Transverse colon (tissue), 4 donors: ENCODE measurements at places on chromosomes 1 and 21. TPM values are rescaled to one million over a fixed set of nuclear protein-coding genes. Genes with fewer than 3 reads are reported as not detected.
A peak's percentile ranks its signal among the peaks of the same experiment; 100 is the strongest.

The AMY1C gene
- not detected for total RNA-seq

- DNase-seq: no peak
- no peaks in the 10 kb centered on the region for H3K4me1 ChIP-seq
- peaks cover 6% of the 10 kb centered on the region for H3K27me3 ChIP-seq
- no peak overlapping the region for H3K4me3 ChIP-seq
- no peaks in the 10 kb centered on the region for H3K36me3 ChIP-seq
Measured at GRCh38 chr1:226491093-226491850, 57.3 kb upstream of the STUM start.

The RNF223 gene
- 6.8 TPM for total RNA-seq

DNA sequence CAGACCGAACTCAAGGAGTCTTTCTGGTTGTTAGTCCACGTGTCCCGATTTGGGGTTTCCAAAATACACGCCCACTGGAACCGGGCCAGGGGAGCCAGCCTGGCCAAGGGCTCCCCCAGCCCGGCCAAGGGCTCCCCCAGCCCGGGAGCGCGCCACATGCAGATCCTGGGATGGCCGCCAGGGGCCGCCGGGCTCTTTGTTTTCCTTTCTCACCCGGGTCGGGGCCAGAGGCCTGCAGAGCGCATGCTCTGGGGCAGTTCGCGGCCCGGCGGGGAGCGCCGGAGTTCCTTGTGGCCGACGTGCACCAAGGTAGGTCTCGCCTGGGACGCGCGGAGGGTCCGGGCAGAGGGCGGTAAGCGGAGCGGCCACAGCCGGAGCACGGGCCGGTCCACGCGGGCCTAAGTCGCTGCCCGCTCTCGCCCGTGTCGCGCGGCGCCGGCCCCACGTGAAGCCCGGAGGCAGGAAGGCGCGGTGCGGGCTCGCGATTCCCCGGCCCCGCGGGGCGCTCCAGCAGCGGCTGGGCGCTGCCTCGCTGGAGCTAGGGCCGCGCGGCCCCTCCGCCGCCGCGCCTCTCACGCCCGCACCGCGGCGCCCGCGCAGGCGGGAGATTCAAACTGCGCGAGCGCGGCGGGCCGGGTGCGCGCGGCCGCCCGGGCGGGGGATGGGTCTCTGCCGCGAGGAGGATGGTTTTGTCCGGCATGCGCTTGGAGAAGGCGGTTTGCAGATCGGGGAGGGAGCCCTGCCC is 12.3 kb downstream of the RCC1 start:
- H3K4me1 ChIP-seq: peaks cover 16% of the 10 kb centered on the region
- H3K36me3 ChIP-seq: peaks cover 6% of the 10 kb centered on the region
- H3K27ac ChIP-seq: peak overlapping the region; percentile 87
- H3K27me3 ChIP-seq: no peaks in the 10 kb centered on the region
- DNase-seq: peak; percentile 91

- H3K27ac ChIP-seq: no peak overlapping the region
- H3K4me1 ChIP-seq: no peaks in the 10 kb centered on the region
Measured at GRCh38 chr1:116432655-116433265, 59.7 kb downstream of the ATP1A1 start.

DNA sequence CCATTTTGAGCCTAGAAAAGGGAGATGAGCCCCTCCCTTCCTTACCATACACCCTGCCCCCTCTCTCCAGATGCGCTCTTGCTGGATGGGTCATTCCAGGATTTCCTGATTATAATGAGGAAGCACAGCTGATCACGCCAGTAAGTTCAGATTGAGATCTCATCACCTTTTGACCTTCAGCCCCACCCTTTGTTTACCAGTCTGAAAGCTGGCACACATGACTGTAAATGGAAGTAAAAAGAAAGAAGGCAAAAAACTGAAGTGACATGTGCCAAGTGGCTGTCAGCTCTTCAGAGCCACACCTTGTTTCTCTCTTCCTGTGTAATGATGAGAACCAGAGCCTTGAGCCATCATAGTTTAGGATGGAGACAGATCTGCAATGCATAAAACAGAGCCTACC is 27.9 kb downstream of the S1PR1 start:
- peaks cover 41% of the 10 kb centered on the region for H3K4me1 ChIP-seq
- no peaks in the 10 kb centered on the region for H3K36me3 ChIP-seq
- H3K27me3 ChIP-seq: no peaks in the 10 kb centered on the region
- DNase-seq: peak; percentile 16
- no peak overlapping the region for H3K27ac ChIP-seq
- H3K4me3 ChIP-seq: no peak overlapping the region

- no peak overlapping the region for H3K4me3 ChIP-seq
- no peak for DNase-seq
- no peak overlapping the region for H3K27ac ChIP-seq
- H3K27me3 ChIP-seq: peaks cover 52% of the 10 kb centered on the region
- H3K4me1 ChIP-seq: no peaks in the 10 kb centered on the region
Measured at GRCh38 chr1:20398744-20399143, 87.3 kb downstream of the CAMK2N1 start.

GRCh38 chr1:160971618-160972056 is 17.0 kb upstream of the ITLN2 start:
- H3K4me1 ChIP-seq: no peaks in the 10 kb centered on the region
- H3K36me3 ChIP-seq: no peaks in the 10 kb centered on the region
- no peak overlapping the region for H3K4me3 ChIP-seq
- no peak for DNase-seq
- no peak overlapping the region for H3K27ac ChIP-seq
- H3K27me3 ChIP-seq: peaks cover 10% of the 10 kb centered on the region

The RUNX1 gene
- total RNA-seq: 60.1 TPM

The CLDN17 gene
- total RNA-seq: 3.0 TPM

- H3K27ac ChIP-seq: no peak overlapping the region
- H3K4me3 ChIP-seq: no peak overlapping the region
- H3K27me3 ChIP-seq: no peaks in the 10 kb centered on the region
- H3K36me3 ChIP-seq: no peaks in the 10 kb centered on the region
Measured at GRCh38 chr1:63034256-63034655, 250.3 kb downstream of the ATG4C start.

The FAM72D gene
- total RNA-seq: not detected

GRCh38 chr1:157734321-157734720 is 33.8 kb upstream of the FCRL3 start:
- DNase-seq: no peak
- no peaks in the 10 kb centered on the region for H3K36me3 ChIP-seq
- H3K4me3 ChIP-seq: no peak overlapping the region
- no peaks in the 10 kb centered on the region for H3K4me1 ChIP-seq
- no peak overlapping the region for H3K27ac ChIP-seq
- no peaks in the 10 kb centered on the region for H3K27me3 ChIP-seq

The HOOK1 gene
- total RNA-seq: 32.7 TPM

- H3K27me3 ChIP-seq: no peaks in the 10 kb centered on the region
- H3K36me3 ChIP-seq: no peaks in the 10 kb centered on the region
- no peak overlapping the region for H3K4me3 ChIP-seq
Measured at GRCh38 chr1:74592580-74593355, 80.4 kb upstream of the LRRC53 start.

DNA sequence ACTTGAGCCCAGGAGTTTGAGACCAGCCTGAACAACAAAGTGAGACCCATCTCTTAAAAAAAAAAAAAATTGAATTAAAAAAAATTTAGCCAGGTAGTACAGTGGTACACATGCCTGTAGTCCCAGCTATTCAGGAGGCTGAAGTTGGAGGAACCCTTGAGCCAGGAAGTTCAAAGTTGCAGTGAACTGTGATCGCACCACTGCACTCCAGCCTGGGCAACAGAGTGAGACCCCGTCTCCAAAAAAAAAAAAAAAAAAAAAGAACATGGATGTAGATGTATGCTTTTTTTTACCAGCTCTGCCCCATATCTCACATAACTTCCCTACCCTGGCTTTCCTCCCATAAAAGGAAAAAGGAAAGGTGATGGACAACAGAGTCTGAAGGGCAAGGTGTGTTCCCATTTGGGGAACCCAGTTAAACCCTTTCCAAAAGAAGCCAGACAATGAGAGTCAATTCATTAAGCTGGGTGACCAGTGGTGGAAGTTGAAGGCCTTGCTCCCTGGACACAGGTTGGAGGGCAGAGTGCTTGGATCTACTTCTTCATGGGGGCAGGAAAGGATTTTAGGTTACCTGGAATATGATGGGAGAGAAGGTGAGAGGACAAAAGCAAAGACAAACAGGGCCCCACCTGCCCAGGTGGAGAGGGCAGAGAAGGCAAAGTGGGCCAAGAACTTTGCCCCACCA is 2.9 kb downstream of the KRTCAP2 start:
- H3K36me3 ChIP-seq: no peaks in the 10 kb centered on the region
- DNase-seq: no peak
- H3K4me3 ChIP-seq: no peak overlapping the region
- peaks cover 6% of the 10 kb centered on the region for H3K27me3 ChIP-seq
- H3K4me1 ChIP-seq: peaks cover 32% of the 10 kb centered on the region

GRCh38 chr1:48017716-48018115 is 20.5 kb upstream of the TRABD2B start:
- H3K36me3 ChIP-seq: no peaks in the 10 kb centered on the region
- no peaks in the 10 kb centered on the region for H3K4me1 ChIP-seq
- no peak for DNase-seq
- no peak overlapping the region for H3K27ac ChIP-seq
- no peaks in the 10 kb centered on the region for H3K27me3 ChIP-seq

GRCh38 chr1:7388488-7389185 is 382.5 kb upstream of the VAMP3 start:
- no peaks in the 10 kb centered on the region for H3K36me3 ChIP-seq
- H3K4me1 ChIP-seq: peaks cover 5% of the 10 kb centered on the region
- H3K27ac ChIP-seq: peak overlapping the region; percentile 30
- H3K27me3 ChIP-seq: no peaks in the 10 kb centered on the region

GRCh38 chr21:44944596-44944995 is 4.8 kb downstream of the SLX9 start:
- H3K27ac ChIP-seq: no peak overlapping the region
- H3K4me3 ChIP-seq: no peak overlapping the region
- H3K4me1 ChIP-seq: peaks cover 31% of the 10 kb centered on the region
- no peak for DNase-seq
- H3K36me3 ChIP-seq: no peaks in the 10 kb centered on the region

The KIRREL1 gene
- 15.5 TPM for total RNA-seq

The F13B gene
- total RNA-seq: not detected

The TPM3 gene
- 334 TPM for total RNA-seq

- no peaks in the 10 kb centered on the region for H3K4me1 ChIP-seq
- H3K36me3 ChIP-seq: no peaks in the 10 kb centered on the region
- H3K4me3 ChIP-seq: no peak overlapping the region
- H3K27ac ChIP-seq: no peak overlapping the region
Measured at GRCh38 chr1:15080328-15081007, 73.1 kb upstream of the TMEM51 start.

DNA sequence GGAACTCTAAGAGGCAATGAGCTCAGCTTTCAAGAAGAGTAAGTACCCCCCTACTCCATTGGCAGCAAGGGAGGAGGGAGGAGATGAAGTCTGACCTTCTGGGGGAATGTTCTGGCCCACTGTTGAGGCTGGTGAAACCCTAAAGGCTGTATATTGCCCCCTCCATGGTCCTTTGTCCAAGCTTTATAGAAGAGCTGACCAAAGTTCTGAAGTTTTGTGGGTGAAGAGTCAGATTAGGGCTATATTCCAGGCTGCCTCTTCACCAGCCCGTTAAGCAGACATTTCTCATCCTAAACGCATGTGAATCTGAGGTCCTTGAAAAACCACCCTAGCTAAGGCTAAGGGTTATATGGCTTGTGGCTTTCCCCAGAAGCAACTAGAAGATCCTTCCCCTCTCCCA is 1.4 kb downstream of the C1orf94 start:
- no peaks in the 10 kb centered on the region for H3K36me3 ChIP-seq
- no peaks in the 10 kb centered on the region for H3K4me1 ChIP-seq
- no peak overlapping the region for H3K4me3 ChIP-seq
- H3K27me3 ChIP-seq: peaks cover 49% of the 10 kb centered on the region

The ANKRD34A gene
- total RNA-seq: 0.64 TPM

GRCh38 chr1:230028602-230029223 is 38.3 kb upstream of the GALNT2 start:
- H3K4me1 ChIP-seq: no peaks in the 10 kb centered on the region
- H3K27me3 ChIP-seq: no peaks in the 10 kb centered on the region
- H3K27ac ChIP-seq: no peak overlapping the region
- no peak for DNase-seq
- H3K4me3 ChIP-seq: no peak overlapping the region
- H3K36me3 ChIP-seq: no peaks in the 10 kb centered on the region

GRCh38 chr1:9194024-9194423 is 40.5 kb upstream of the H6PD start:
- H3K4me1 ChIP-seq: peaks cover 15% of the 10 kb centered on the region
- no peak for DNase-seq
- H3K36me3 ChIP-seq: no peaks in the 10 kb centered on the region
- peaks cover 29% of the 10 kb centered on the region for H3K27me3 ChIP-seq
- no peak overlapping the region for H3K27ac ChIP-seq

DNA sequence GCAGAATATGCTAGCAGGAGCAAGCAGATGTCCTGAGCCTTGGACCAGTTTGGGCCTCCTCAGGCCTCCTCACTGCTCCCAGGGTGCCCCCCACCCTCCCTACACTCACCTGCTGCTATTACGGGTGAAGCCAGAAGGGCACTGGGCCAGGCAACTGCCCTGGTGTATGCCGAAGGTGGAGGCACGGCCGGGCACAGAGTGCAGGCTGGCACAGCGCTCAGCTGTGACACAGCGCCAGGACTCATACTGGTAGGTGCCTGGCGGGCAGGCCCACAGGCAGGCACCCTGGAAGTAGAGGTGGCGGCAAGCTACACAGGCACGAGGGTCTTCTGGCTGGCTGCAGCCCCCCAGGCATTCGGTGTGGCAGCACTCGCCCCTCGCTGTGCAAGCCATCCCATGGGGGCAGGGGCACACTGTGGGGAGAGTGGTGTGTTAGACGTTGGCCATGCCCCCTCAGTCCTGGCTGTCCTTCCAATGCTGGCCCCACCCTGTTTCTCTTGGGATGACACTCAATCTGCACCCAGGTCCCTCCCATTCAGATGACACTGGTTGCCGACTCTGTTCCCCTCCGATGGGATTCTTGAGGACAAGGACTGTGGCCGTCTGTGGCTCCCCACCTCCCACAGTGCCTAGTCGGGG is 7.0 kb downstream of the INSRR start:
- H3K4me3 ChIP-seq: no peak overlapping the region
- DNase-seq: no peak
- peaks cover 40% of the 10 kb centered on the region for H3K27me3 ChIP-seq
- H3K36me3 ChIP-seq: no peaks in the 10 kb centered on the region
- no peak overlapping the region for H3K27ac ChIP-seq
- no peaks in the 10 kb centered on the region for H3K4me1 ChIP-seq

- no peaks in the 10 kb centered on the region for H3K27me3 ChIP-seq
- H3K4me1 ChIP-seq: no peaks in the 10 kb centered on the region
- DNase-seq: no peak
- H3K36me3 ChIP-seq: no peaks in the 10 kb centered on the region
- H3K27ac ChIP-seq: no peak overlapping the region
Measured at GRCh38 chr1:105442901-105443300, 1613.6 kb upstream of the PRMT6 start.

- DNase-seq: peak; percentile 66
- no peaks in the 10 kb centered on the region for H3K36me3 ChIP-seq
- H3K27ac ChIP-seq: peak overlapping the region; percentile 97
Measured at GRCh38 chr1:159922511-159923202, 2.6 kb downstream of the TAGLN2 start.
